ENCODE measurements at places on chromosomes 3 and 15.

- DNase-seq, result no peak
Observed at GRCh38 chr3:13536432-13536831, 12.5 kb upstream of the FBLN2 start.

GRCh38 chr3:117922039-117922438 lies 1112.6 kb downstream of the IGSF11 start:
- no peak for DNase-seq

DNA sequence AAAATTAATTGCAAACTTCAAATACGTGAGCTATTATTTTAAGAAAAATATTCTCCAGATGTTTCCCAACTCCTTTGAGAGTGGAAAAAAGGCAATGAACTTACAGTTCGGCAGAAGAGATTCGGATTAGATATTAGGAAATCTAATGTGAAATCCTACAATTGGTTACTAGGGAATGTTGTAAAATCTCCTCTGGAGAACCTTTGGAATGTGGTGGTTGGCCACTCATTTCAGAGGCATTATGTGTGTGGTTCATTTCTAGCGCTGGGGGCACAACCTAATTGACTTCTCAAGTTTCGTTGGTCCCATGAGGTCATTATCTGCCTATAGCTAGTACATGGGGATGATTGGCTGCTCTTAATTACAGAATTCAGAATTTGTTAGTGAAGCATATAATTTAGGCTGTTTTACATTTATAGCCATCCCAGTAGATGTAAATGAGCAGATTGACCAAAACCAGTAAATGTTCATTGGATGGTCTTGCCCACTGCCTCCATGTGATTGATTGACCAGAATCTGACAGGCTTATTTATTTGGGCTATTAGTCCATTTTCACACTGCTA lies 34.6 kb upstream of the CMSS1 start:
- no peak for DNase-seq

- DNase-seq, result no peak
Observed at GRCh38 chr3:45544024-45544716, 50.4 kb upstream of the LIMD1 start.

DNA sequence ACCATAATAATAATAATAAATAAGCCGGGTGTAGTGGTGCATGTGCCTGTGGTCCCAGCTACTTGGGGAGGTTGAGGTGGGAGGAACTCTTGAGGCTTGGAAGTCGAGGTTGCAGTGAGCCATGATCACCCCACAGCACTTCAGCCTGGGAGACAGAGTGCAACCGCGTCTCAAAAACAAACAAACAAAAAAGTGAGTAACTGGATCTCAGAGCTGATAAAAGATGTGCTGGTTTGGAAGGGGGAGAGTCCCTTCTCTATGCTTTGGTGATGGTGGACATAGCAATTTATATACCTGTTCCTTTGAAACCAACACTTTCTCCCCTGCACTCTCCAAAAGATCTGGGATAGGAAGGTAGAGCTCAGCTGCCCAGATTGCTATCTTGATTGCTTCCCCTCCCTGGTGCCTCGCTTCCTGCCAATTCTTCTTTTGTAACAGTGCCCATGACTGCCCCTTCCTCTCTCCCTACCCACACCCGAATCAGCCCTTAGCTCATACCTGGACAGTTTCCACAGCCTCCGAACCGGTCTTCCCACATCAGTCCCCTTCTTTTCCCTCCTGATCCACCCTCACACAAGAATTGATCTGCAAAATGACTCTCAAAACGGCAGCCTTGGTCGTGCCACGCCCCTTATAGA lies 55.1 kb upstream of the UBE2E1 start:
- DNase-seq, result no peak

DNA sequence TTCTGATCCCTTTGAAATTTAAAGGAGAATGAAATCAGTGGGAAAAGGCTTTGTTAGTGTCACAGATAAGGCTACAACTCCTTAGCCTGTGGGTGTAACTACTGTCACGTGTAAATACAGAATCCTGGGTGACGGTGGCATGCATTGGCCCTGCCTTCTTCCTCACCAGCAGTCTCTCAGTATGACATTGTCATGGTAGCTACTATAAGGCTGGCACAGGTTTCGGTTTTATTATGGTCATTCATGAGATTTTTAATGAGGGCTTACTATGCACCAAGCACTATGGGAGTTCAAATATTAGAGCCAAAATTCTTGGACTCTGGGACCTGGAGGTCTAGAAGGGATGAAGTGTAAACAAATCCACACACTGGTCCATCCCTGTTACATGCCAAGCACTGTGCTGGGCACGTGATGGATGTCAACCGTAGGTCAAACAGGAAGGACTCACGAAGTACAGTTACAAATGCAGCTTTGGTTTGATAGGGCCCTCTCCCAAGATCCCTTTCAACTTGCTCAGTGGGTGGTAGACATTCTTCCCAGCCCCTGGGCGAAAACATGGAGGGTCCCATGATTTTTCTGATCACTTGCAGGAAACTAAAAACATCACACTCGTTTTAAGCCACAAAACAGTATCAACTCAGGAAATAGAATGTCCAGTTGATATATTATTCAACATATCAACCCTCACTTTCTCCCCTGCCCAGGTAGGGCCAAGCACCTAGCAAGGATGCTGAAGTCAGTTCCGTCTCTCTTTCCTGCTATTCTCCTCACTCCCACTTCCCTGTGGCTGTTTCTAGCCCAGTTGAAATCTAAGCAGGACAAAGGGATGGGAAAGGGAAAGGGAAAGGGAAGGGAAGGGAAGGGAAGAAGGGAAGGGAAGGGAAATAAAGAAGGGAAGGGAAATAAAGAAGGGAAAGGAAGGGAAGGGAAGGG lies 25.3 kb downstream of the BFSP2 start:
- peak; percentile 31 for DNase-seq

GRCh38 chr3:113602836-113603235 lies 70.5 kb downstream of the SIDT1 start:
- DNase-seq, result no peak

GRCh38 chr3:131717493-131717892 lies 214.7 kb upstream of the MRPL3 start:
- no peak for DNase-seq

Measured in activated CD4-positive, alpha-beta T cell treated with anti-CD3 and anti-CD28 coated beads, Interleukin-10, Interleukin-2, amounts not matched to agents 100 ng/mL and 50 ng/mL, durations not matched to agents 16 hours and 8 hours (primary cell).